ENCODE measurements at places on chromosomes 6 and 20.

GRCh38 chr20:4256874-4257273 is 241.5 kb upstream of the RNF24 start:
- DNase-seq = peak; percentile 65

- peak; percentile 36 for DNase-seq
Measured at GRCh38 chr20:9110916-9111432, 42.1 kb downstream of the PLCB4 start.

DNA sequence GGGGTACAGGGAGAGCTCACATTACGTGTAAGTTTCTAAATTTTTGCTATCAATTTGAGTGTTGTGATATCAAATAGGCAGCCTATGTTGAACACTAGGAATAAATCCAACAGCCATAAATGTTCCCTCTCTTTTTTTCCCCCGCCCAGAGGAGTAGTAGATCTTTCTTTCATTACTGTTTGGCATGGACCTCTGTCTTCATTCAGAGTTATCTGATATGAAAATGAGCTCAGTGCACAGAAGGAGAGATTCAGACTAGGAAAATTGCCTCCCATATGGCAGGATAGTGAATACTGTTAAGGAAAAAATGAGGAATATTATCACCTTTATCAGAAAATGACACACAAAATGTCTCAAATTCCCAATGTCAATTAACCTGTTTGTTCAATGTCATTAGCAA is 110.0 kb upstream of the EYS start:
- DNase-seq = no peak

DNA sequence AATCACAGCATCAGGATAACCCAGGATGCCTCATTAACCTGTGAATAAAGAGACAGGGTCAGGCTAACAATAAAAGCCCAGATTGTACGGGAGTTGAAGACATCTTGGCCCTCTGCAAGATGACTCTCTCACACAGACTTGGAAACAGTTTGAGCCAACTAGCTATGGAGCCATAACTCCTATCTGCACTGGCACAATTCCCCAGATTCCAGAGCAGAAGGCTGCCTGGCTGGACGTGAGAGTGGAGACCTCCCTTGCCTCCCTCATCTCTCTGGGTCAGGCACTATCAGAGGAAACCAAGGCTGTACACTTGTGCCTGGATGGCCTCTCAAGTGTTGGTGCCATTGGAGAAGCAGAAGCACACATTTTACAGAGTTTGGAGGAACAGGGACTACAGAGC is 312.6 kb downstream of the THBS2 start:
- no peak for DNase-seq

- no peak for DNase-seq
Measured at GRCh38 chr6:142648036-142648451, 296.9 kb downstream of the HIVEP2 start.

- no peak for DNase-seq
Measured at GRCh38 chr6:6085928-6086668, 79.4 kb upstream of the NRN1 start.

DNA sequence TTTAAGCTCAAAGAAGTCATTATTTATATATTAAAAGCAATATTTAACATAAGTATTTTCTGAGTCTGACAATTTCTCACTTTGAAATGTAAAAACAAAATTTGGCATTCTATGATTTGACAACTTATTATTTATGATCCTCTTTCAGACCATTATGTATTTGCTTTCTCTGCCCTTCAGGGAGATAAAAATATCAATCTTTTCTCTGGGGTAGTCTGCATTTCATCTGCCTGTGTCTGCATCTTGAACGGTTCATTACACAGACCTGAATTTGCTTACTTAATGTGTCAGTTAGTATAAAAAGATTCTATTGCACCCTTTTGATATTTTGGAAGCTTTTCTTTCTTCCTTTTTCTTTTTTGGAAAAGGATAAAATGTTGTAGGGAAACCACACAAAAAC is 354.0 kb upstream of the RGS17 start:
- no peak for DNase-seq

- DNase-seq = no peak
Measured at GRCh38 chr6:155033021-155033791, 38.1 kb downstream of the TIAM2 start.

- DNase-seq = no peak
Measured at GRCh38 chr6:168428863-168429262, 12.1 kb upstream of the SMOC2 start.

GRCh38 chr20:42192321-42192720 is 574.1 kb upstream of the CHD6 start:
- peak; percentile 56 for DNase-seq

DNA sequence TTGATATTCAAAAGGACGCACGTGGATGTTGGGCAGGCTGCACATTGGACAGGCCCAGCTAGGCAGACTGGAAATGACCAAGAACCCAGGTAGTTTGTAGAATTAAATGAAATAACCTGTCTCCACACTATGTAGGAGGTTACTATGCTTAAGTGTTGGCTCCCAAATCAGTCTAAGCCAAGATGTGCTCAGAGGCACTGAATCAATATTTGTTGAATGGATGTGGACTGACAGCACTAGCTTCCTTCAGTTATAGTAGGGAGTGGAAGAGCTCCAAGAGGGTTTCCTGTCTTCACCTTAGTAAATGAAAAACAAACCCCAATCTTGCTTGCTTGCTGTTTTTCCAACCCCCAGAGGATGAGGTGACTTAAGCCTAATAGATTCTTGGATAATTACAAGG is 180.5 kb downstream of the JARID2 start:
- DNase-seq = no peak

- DNase-seq = peak; percentile 40
Measured at GRCh38 chr20:40532103-40532502, 156.9 kb downstream of the MAFB start.

GRCh38 chr6:131226459-131227157 is 91.3 kb downstream of the AKAP7 start:
- DNase-seq = no peak

DNA sequence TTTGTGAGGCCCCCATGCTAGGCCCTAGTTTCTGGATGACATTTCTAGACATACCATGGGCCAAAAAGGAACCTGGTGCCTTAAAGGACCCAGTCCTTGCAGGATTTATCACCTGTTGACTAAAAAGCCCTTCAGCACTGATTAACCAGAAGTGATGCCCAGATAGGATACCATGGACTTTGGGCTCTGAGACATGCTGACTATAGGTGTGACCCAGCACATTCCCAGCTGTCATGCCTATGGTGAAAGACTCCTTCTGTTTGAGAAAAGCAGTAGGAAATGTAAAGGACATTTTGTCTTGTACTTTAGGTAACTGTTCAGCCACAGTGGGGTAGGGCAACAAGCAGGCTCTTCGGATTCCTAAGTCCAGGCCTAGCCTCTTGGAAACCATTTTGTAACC is 724.2 kb downstream of the CD109 start:
- no peak for DNase-seq

DNA sequence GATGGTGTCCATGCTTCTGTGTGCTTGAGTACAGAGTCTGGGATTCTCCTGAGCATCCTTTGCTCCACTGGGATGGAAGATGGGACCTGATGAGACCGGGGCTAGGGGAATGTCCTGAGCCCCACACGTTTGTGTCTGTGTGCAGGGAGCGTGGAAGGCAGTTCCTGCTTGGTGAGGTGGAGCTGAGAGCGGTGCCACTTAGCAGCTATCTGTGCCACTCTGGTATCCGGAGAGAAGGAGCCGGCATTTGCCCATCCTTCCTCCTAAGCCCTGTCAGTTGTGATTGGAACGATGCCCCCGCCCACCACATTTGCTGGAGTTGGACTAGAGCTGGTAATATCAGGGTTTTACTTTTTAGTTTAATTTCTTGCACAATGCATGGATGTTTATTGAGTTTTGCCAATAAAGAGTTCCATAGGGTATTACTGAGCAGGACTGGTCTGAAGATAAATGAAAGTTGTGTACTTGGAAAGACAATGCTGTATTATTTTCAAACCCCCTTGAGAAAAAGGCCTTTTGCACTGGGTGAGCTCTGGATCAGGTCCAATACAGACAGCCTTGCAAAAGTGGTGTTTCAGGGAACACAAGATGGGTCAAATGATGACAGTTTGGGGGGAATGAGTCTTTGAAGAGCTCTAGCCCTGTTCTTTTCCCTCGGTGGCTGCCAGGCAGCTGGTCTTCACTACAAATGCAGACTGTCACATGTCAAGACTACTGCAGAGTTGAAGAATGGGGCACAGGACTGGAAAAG is 130.8 kb downstream of the SYCP2 start:
- no peak for DNase-seq

- DNase-seq = peak; percentile 42
Measured at GRCh38 chr6:144379356-144379755, 94.2 kb downstream of the UTRN start.

DNA sequence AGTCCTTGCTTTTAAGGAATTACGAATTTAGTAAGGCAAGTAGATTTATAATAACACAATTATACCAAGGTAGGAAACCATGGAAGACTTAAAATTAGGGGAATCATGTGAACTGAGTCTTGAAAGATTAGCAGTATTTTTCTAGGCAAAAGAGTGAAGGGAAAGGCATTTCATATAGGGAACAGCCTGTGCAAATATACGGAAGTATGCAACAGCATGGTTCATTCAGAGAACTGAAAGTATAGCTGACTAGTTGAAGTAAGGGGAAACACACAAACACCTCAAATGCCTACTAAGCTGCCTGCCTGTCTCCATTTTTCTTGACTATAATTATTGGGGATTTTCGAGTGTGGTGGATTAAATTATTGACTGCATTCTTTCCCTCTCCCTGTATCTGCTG is 39.0 kb upstream of the ECHDC1 start:
- no peak for DNase-seq

DNA sequence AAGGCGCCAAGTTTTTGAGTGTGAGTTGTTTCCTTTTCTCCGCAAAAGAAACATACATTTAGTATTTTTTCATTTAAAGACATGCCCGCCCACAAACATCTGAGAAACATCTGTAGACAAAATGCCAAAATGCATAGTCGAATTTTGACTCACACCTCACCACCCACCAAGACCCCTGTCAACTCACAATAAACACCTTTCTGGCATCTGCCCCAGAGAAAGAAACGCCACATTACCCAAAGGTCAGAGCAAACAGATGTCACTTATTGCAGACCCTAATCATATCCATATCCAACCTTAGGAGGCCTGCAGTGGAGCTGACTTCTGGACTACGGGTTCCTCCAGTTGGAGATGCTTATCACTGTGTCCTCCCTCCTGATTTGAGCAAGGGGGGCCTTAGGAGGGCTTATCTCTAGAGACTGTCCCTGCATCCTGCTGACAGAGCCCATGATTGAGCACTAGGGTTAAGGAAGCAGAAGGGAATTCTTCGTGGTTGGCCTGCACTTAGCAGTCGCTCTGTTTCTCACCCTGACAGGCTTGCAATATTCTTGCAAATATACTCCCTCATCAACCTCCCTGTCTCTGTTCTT is 90.5 kb upstream of the TBX18 start:
- no peak for DNase-seq

DNA sequence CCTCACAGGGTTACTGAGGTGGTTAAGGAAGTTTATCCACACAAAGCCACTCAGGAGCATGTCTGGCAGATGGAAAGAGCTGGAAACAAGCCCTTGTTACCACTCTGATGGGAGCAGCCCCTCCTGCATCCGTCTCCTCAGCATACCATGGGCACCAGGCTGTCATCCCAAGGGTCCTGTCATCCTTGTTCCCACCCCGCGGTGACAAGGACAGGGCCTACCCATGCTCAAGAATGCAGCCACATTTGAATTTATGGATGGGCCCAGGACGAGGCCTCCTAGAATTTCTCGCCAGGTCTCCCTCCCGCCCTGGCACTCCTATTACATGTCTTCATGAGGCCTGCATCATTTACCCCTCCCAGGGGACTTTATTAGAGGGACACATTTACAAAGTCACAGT is 60.0 kb downstream of the NPEPL1 start:
- DNase-seq = no peak

GRCh38 chr6:53412021-53412715 is 63.4 kb upstream of the ELOVL5 start:
- DNase-seq = no peak

DNA sequence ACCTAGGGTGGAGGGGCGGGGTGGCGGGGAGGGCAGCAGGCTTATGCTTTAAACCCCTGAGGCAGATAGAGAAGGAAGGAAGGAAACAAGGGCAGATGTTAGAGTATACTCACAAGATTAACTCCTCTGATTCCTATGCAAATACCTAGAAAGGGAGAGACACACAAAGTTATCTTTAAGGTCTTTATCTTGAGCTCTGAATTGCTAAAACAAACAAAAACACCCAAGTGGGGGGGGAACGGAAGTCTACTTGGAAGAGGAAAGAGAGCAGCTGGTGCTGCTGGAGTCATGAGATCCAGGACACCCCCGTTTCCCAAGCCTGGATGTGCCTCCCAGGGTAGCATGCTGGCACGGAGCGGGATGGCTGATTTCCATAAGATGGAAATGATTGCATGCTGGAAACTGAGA is 43.4 kb downstream of the PLAGL1 start:
- no peak for DNase-seq

DNA sequence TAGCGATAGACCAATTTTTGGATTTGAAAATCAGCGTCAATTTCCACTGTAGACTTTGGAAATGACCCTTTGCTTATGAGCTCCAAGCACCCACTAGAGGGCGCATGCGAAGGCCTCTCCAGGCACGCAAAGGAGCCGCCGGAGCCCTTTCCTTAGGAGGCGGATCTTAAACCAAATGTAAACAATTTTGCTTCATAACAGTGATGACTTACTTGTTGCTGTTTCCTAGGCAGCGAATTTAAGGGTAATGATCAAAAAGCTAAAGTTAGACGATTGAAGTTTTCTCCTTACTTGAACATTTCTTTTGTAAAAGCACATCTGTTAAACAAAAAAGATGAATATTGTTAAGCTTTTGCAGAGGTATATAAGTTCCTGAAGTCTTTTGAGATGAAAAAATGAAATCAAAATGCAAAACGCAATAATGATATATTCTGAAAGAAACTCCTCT is 29.2 kb upstream of the EXOC2 start:
- peak; percentile 88 for DNase-seq

- DNase-seq = no peak
Measured at GRCh38 chr6:259316-259715, 33.0 kb upstream of the DUSP22 start.

DNA sequence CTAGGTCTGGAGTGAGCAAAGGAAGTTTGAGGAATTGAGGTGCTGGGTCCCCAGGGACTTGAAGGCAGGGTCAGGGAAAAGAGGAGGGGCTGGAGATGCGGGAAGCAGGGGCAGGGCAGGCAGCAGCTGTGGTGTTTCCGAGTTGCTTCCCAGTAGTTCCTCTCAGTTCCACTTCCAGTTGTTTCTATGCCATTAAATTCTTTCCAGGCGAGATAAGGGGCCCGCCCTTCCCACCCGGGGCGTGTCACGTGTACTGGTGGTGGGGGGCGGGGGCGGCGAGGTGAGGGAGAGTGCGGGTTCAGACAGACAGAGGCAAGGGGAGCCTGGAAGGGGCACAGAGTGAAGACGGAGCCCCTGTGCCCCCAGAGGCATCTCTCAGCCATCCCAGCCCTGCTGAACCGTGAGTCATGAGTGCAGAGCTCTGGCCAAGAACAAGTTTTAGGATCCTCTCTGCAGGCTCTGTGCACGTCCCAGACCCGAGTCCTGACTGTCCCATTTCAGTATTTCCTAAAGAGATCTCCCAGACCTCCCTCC is 977 bp downstream of the TNXB start:
- DNase-seq = peak; percentile 62

GRCh38 chr20:41394931-41395666 is 28.5 kb upstream of the EMILIN3 start:
- DNase-seq = no peak

All from M059J (cell line).